ENCODE measurements at places on chromosomes 5 and 9. TPM values are rescaled to one million over a fixed set of nuclear protein-coding genes. Genes with fewer than 3 reads are reported as not detected.

Gene EPB41L4B
- 13.7 TPM for polyA plus RNA-seq

DNA sequence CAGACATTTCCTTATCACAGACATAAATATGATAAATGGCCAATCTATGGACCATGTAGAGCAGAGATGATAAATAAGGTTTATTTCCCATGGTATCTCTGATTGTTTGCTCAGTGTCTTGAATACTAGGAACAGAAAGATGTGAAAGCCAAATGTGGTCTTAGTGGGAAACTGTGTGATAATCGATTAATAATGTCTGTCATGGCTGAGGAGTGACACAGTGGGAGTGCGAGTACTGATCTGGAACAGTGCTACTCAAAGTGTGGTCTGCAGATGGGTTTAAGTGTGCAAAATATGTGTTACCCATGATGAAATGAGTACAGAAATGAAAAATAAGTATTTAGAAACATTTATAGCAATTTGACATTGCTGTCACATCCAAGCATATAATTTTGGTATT lies 92.5 kb downstream of the PTTG1 start:
- DNase-seq, result no peak

- no peak for DNase-seq
These were observed 20.2 kb downstream of the FUBP3 start for GRCh38 chr9:130599625-130600024.

- no peak for DNase-seq
These were observed 393.6 kb upstream of the IZUMO3 start for GRCh38 chr9:24939109-24939850.

Gene PAX5
- not detected for polyA plus RNA-seq

DNA sequence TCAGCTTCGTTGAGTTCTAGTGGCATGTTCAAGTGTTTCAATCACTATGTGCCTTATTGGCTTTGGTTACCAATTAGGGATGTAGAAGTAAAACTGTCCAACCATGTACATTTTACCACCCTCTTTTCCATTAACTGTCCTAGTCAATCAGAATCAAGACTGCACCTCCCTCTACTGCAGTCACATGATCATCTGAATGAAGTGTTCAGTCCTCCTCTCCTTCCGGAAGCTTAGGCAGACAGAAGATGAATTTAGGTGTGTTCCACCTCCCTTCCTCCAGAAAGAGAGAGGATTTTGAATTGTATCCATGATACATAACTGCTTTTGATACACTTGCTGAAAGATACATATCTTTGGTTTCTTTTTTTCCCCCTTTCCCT lies 133.7 kb downstream of the ERCC6L2 start:
- DNase-seq, result no peak

DNA sequence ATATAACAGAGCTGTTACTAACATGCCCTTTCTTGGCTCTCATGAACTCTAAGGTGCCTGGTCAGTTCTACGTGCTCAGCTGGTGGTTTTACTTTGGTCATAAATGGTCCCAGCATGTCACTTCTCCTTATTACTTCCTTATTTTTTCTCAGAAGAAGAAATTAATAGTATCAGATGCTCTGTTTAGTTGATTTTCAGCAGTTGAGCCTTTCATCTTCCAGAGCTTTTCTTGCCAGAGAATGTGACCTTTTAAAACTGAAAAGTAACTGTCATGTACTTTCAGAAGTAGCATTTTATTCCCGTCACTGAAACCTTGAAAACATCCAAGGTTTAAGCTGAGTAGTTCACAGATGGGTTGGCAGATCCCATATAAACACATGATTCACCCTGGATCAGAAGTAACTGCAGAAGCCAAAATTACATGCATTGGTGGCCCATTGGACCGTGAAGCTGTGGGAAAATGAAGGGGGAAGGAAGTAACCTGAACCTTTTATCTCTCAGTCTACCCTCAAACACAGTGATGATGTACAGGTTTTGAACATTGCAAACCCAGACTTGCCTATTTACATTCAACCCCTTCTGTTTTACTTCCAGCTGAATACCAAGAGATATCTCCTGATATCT lies 50.5 kb downstream of the HACD4 start:
- DNase-seq, result no peak

DNA sequence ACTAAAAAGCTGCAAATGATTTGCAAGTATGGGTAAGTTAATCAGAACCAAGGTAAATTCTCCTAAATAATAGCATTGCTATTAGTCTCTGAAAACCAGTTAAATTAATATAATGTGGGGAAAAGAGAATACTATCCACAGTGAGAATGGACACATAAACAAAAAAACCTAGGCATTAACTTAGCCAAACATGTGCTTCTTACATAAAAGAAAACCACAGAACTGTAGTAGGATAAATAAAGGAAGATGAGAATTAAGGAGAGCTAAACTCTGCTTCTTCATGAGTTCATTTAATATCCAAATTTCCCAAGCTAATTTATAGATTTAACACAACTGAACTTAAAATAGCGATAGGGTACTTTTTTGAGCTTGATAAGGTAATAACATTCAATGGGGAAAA lies 31.8 kb downstream of the ABCA1 start:
- no peak for DNase-seq

Measured in keratinocyte (primary cell).